ENCODE measurements at places on chromosomes 2 and 18.

DNA sequence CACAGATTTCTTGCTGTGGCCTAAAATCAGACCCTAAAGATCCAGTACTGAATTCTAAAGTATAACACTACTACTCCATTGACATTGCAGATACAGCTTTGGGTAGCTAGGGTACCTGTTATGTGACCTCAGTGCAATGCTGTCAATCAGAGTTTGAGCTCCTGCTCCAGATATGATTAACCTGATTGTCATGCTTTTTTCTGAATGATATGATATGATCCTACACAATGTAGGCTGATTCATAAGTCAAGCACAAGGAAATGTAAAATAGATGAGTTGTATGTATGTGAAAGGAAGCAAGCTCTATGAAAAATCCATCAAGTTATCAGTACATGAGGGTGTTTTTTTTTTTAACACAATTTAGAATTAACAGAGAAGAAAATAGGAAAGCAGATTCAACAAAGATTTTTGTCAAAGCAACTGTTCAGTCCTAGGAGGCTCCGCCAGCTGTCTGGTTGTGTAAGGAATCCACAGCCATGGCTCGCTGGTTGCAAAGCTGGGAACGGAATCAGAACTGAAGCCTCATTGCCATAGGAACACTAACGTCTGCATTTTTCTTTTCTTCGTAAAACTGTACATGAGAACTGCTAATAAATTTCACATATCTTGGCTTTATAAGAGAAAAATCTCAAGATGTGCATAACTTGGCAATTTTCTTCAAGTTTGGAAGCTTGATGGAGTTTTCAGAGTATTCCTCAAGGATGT, 52.9 kb downstream of the NR4A2 start:
- no peak for DNase-seq

DNA sequence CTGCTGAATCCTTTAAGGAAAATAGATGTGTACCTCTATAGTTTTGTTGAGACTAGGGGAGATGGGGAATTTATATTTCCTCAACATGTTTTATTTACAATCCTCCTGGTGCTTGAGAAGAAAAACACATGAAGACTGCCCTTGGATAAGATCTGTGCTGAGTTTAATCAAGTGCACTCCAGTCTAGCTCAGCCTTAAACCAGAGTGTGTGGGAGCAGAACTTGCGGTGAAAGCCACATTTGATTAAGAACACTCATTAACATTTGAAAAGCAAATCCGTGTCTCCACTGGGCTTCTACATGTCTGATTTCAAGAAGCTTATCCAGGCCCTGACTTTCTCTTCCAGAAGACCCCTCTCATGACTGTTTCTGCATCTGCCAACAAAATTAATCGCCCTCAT, 84.8 kb upstream of the ITGA6 start:
- no peak for DNase-seq

GRCh38 chr2:241001413-241002274, 3.2 kb downstream of the SNED1 start:
- DNase-seq: no peak

DNA sequence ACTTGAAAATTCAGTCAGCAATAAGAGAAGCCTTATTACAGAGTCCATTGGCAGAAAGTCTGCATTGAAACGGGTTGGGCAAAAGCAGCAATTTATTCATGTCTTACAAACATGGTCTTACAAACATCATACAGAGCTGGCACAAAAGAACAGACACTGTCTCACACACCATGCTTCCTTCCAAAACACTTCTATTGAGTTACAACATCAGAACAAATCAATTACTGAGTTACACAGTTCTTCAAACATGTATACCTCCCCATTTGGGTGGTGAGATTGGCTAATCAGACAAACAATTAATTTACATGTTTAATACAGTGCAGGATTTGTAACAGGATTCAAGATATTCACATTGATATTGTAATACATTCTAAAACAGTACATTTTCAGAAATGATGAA, 9.5 kb downstream of the SYT4 start:
- no peak for DNase-seq

DNA sequence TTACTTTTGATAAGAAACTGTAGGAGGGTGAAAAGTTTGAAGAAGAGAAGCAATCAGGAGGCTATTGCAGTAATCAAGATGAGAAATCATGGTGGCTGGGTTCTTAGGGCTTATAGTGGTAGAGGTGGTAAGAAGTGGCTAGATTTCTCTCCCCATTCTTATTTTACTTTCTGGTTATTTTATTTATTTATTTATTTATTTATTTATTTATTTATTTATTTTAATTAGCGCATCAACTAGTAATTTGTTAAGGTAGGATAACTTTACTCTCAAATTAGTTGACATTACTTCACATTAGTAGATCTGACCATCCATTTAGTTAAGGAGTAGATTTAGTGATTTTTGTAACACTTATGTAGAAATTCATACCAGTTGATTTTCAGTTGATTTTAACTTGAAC, 77.4 kb downstream of the PIK3C3 start:
- DNase-seq: no peak

DNA sequence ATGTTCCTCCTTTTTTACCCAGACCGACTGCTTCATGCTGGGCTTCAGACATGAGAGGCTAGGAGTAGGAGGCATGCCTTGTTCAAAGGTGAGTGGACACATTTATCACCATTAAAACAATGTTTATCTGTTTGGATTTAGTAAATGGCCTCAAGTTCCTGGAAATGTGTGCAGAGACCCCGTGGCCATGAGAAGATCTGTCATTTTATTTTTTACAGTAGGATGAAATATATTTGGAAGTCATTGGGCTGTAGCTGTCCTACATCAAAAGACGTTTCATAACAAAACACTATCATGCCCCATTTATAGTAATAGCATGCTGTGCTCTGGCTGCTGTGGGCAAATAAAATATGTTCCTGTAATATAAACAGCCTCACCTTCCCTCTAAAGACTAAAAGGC, 403.9 kb upstream of the TNP1 start:
- DNase-seq: no peak

GRCh38 chr2:227401550-227401949, 13.8 kb upstream of the SCYGR1 start:
- no peak for DNase-seq

GRCh38 chr2:71358931-71359671, 27.5 kb downstream of the ZNF638 start:
- no peak for DNase-seq

GRCh38 chr2:209772290-209772685, 656 bp downstream of the UNC80 start:
- DNase-seq: no peak

- no peak for DNase-seq
Observed at GRCh38 chr18:48134609-48135008, 204.2 kb upstream of the SMAD2 start.

- DNase-seq: no peak
Observed at GRCh38 chr2:17604050-17604449, 63.6 kb downstream of the VSNL1 start.

GRCh38 chr2:3329491-3329890, 48.1 kb downstream of the EIPR1 start:
- no peak for DNase-seq

Data from CD4-positive, alpha-beta T cell treated with Interleukin-1 beta for 1 hour (primary cell).